HFF-Myc (cell line): ENCODE measurements at places on chromosomes 1 and 21.

- no peak for DNase-seq
Measured at GRCh38 chr1:27528818-27529703, 39.1 kb upstream of the WASF2 start.

DNA sequence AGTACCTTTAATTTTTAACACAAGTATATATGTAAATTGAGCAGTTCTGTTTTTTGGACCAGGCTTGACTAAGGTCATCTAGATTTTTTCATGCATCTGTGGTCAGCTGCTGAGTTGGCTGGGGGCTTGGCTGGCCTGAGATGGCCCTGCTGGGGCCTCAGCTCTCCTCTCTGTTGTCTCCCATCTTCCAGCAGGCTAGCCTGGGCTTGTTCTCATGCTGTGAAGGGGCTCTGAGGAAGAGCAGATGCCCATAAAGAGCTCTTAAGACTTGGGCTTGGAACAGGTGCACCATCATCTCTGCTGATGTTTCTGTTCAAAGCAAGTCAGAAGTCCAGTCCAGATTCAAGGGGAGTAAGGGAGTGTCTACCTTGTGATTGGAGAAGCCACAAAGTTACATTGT lies 51.2 kb upstream of the TNR start:
- no peak for DNase-seq

DNA sequence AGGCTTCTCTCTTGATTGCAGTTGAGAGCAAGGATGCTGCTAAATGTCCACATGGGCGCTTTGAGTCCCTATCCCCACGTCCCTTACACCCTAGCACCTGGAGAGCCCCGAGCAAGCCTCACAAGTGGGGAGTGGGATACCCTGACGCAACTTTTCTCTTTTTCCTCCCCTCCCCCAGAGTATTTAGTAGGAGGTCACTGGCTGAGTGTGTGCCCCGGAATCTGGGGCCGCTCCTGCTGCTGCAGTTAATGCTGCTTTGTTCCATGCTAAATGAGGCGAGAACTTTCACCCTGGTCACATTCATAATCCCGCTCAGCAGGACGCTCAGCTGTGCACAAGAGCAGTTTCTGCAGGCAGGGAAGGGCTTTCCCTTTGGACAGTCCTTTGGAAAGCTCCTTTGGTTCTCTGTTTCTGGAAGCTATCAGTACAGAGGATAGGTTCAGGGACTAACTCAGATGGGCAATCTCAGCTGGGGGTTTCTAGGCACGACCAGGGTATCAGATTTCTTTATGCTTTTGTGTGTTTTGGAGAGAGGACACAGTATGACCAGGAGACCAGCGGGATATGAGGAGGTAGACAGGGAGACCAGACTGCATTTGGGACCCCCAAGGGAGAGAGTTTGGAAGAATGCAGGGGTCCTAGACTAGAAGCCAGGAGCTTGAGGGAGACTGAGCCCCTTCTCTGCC lies 75.9 kb downstream of the NOS1AP start:
- no peak for DNase-seq

- DNase-seq, result no peak
Measured at GRCh38 chr1:89464008-89464407, 60.6 kb upstream of the LRRC8B start.

GRCh38 chr1:164423136-164423535 lies 135.8 kb upstream of the PBX1 start:
- DNase-seq, result no peak
